ENCODE measurements at places on chromosomes 1 and 21. TPM values are rescaled to one million over a fixed set of nuclear protein-coding genes. Genes with fewer than 3 reads are reported as not detected.

Gene ZBTB8A
- 5.5 TPM for total RNA-seq

Gene FAM78B
- 0.38 TPM for total RNA-seq

Gene AVPR1B
- total RNA-seq, result not detected

Gene TAS1R1
- 0.13 TPM for total RNA-seq

Gene CNIH3
- total RNA-seq, result 1.5 TPM

Gene IL23R
- total RNA-seq, result not detected

Gene SIK1
- total RNA-seq, result 10.2 TPM

Gene ITSN1
- total RNA-seq, result 46.7 TPM

Measured in dermis microvascular lymphatic vessel endothelial cell (primary cell).